ENCODE measurements at places on chromosomes 6 and 20. TPM values are rescaled to one million over a fixed set of nuclear protein-coding genes. Genes with fewer than 3 reads are reported as not detected.

Gene OPRM1
- not detected for total RNA-seq

Gene KIAA0408
- total RNA-seq = not detected

DNA sequence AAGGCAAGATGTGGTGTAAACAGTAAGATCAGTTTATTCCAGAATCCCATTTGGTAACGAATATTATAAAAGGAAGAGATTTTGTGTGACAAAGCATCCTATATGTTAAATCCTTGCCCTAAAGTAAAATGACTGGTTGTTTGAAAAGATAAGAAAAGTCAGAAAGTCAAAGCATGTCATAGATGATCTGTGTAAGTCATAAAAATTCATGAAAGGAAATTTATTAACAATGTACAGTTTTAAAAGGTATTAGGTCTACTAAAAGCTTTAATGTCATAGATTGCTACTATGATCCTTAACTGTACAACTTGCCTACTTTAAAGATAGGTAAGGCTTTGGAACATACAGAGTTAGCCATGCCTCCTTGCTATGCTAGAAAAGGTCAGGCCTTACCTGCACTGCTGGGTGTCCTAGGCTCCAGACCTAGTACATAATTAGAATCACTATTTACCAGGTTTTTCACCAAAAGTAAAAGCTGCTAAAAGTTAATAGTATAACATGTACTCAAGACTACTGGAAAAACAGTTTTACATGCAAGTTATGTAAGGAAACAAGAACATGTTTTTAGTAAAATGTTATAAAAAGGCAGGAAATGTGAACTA, 1090.1 kb upstream of the ADGRB3 start:
- DNase-seq = no peak

- DNase-seq = peak; percentile 86
These were observed at the start of gene UBE3D for GRCh38 chr6:83065511-83066192. Gene UBE3D (minus strand): TSS chr6:83065841. CDS start chr6:83065718, 123 bp downstream.

DNA sequence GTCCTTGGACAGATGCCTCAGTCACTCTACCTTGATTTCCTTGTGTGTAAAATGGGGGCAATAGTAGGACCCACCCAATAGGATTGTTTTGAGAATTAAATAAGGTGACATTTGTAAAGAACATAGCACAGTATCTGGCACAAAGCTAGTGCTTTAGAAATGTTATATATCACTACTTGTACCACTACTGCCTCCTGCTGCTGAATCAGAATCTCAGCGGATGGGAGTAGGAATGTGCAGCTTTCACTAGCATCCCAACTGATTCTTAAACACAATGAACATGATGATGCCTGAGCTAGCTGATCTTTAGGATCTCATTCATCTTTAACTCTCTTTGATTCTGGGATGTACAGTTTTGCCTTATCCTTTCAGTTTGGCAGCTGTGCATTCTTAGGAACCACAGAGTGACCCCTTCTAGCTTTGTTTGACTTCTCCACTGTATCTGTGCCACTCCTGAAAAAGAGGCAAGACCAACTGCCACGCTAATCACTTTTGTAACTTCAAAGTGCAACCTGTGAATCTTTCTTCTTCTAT, 7.2 kb downstream of the PBOV1 start:
- DNase-seq = no peak

DNA sequence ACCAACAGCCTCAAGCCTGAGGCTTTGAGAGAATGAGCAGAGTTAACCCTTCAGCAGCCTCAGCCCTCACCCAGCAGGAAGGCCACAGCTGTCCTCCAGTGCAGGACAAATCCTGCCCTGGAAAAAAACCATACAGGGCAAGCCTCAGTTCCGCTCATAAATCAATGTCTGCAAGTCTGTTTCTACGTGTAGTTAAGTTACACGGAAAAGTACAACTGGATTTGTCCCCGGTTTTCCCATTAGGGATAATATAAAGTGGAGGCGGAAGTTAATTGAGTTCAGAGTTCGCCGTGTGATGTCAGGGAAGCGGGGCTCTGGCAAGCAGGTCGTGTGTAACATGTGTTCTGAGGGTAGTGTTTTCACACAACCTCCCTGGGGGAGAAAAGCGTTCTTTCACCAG, 44.2 kb upstream of the EYA2 start:
- DNase-seq = no peak

- no peak for DNase-seq
These were observed 2.3 kb downstream of the THBS2 start for GRCh38 chr6:169251371-169251802.

- DNase-seq = peak; percentile 8
These were observed 530.1 kb upstream of the NOX3 start for GRCh38 chr6:155985660-155986138.

- DNase-seq = peak; percentile 58
These were observed 547.9 kb upstream of the SLC35B3 start for GRCh38 chr6:8983202-8983688.

DNA sequence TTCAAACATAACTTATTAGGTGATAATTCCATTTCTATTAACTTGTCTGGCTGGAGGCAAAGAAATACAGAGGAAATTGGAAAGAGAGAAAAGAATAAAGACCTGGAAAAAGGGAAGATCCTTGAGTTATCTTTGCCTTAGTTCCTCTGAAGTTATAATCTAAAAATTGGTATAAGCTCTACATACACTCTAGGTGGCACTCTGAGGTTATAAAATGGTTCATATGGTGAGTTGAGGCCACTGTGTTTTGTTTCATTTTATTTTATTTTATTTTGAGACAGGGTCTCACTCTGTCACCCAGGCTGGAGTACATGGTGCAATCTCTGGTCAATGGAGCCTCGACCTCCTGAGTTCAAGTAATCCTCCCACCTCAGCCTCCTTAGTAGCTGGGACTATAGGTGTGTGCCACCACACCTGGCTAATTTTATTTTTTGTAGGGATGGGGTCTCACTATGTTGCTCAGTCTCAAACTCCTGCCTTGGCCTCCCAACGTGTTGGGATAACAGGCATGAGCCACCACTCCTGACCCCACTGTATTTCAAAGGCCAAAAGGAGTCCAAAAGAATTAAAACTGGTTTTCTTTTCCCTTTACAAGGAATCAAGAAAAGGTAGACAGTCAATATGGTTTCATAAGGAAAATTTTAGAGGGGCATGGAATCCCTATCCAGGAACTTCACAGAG, 19.4 kb downstream of the GPX6 start:
- DNase-seq = no peak

GRCh38 chr6:20861481-20861880, 327.2 kb downstream of the CDKAL1 start:
- DNase-seq = no peak

DNA sequence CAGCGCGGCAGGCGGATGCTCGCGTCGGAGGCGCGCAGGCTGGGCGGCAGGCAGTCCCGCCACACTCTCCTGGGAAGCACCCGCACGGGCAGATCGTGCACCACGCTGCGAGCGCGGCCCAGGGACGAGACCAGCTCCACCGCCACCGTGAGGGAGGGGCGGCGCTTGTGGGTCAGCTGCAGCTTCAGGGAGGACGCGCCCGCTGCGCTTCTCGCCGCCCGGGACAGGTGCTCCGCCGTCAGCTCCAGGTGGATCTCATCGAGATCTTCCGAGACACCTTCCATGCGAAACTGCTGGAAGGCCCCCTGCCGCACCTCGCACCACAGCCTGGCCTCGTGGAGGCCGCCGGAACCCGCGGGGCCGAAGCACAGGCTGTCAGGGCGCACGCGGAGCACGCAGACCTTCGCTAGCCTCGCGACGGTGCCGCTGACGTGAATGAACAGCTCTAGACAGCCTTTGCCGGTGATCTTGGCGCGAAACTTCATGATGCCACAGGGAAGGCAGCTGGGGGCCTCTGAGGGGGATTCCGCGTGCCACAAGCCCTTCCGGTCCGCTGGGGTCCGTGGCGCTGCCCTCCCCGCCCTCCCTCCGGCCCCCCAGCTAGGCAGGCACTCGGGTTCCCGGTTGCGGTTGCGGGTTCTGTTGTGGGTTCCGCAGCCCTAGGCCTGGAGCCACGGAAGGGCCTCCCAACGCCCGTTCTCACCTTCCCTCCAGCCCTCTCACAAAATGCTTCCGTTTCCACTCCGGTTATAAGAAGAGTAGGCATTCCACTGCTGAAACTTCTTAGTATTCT, at the start of gene HUS1B:
HUS1B (minus strand) TSS at position 641 of the 793 bp plus-strand sequence; CDS start at position 485, 156 bp downstream.
- no peak for DNase-seq

GRCh38 chr6:53446151-53446550, 97.4 kb upstream of the ELOVL5 start:
- no peak for DNase-seq
